ENCODE measurements at places on chromosomes 12 and 14.

- DNase-seq, result no peak
These were observed 24.5 kb downstream of the PPFIBP1 start for GRCh38 chr12:27548301-27549199.

DNA sequence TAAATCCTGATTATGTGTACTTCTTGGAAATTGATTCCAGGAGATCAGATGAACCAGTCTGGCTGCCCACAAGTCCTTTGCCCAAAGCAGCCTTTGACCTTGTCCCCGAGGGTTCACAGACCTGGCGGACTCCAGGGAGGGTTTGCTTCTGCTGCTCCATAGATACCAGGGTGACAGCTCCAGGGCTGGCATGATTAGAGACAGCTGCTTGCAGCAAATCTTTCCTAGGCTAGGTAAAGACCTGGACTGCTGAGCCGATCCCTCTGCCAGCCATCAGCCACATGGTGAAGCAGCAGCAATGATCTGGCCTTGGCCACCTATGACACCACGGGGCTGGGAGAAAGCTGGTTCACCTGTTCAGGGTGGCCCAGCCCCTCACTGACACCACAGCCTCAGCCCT, 10.1 kb upstream of the TBX5 start:
- no peak for DNase-seq

GRCh38 chr12:46535907-46536306, 163.3 kb upstream of the SLC38A2 start:
- no peak for DNase-seq

DNA sequence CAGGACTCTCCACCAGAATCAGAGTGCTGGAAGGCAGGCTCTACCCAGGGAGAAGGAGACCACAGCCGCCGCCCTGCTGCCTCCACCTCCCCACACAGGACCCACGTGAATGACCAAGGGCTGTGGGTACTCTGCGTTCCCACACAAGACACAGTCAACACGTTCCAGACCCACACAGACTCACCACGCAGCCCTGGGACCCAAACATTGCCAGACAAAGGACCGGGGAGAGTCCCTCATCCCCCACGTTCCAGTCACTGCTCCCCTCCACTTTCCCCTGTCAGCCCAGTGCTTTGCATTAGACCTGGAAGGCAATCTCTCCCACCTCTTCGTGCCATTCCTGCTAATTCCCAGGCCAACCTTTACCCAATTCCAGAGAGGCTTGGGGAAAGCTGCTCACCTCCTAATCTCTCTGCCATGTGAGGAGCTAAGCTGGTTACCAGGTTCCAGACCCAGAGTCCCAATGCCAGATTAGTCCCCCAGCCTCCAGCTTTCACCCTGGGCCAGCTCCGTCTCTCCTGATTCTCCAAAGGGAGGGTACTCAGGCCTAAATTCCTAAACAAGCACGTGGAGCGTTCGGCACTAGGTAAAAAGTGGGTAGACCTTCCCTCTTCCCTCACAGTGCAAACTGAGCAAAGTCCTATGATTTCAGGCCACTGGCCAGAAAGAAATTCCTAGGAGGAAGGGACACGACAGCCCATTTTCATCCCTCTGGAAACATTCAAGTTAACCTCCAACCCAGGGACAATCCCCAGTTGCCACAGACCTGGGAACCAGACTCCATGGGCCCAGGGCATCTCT, 4.9 kb downstream of the SLC6A13 start:
- DNase-seq, result no peak

DNA sequence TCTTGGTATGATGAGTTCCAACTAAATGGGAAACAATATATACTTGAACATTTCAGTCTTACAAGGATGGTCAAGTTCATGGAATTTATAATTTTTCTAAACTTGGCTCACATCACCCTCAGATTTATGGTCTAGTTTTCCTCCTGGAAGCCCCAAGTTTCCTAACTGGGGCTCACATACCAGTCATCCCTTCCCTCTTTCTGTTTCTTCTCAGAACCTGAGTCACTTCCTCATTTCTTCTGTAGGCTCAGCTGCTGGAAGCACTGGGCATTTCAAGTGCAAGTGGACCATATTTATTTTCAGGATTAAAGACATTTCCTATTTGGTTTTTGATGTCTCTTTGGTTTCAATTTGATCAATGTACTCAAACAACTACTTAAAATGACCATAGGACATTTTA, 55.4 kb downstream of the GRIP1 start:
- DNase-seq, result no peak

DNA sequence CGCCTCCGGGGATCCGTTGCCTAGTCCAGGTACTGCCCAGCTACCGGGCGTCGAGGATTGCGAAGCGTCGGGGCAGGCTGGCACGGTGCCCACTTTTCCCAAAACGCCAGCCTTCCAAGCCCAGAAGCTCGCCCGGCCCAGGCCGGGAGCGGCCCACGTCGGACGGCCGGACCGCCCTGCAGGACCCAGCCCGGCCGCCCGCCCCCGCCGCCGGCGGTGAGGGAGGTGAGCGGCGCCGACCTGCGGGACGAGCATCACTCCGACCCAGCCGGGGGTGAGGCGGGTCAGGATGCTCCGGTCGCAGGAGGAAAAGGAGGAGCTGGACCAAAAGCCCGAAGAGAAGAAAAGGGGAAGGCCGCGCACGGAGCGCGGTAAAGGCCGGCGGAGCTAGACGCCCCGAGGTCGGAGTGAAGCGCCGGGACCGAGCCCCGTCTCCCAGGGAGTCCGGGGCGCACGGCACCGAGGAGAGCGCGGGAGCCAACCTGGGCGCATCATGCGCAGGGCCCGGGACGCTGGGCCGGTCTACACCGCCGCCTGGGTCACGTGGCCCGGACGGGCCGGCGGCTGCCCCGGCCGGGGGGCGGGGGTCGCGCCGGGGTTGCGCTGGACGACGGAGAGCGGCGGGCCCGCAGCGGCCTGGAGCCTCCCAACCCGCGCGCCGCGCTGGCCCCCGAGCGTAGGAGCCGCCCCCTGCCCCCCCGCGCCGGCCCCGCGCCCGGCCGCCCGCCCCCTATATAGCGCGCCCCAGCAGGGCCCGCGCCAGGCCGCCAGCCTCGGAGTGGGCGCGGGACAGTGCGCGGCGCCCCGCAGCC, at the start of gene AQP5:
AQP5 (plus strand) TSS at position 762 of the 812 bp plus-strand sequence. CDS start 146 bp downstream, outside the sequence.
- DNase-seq, result no peak

DNA sequence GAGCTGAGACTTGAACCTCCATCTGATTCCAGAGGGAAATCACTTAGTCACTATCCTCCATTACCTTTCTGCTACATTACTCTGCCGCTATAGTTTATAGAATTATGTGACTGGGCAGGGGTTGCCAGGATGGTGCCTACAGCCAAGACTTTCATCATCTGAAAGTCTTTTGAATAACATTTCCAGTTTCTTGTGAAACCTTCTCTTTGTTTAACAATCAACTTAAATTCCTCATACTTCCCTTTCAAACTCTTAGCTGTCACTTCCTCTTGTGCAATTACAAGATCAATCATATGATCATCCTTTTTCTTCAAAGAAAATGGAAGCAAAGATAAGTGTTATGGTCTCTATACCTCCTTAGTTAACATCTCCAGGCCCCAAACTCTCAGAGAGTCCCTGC, 25.4 kb upstream of the PELI2 start:
- no peak for DNase-seq

DNA sequence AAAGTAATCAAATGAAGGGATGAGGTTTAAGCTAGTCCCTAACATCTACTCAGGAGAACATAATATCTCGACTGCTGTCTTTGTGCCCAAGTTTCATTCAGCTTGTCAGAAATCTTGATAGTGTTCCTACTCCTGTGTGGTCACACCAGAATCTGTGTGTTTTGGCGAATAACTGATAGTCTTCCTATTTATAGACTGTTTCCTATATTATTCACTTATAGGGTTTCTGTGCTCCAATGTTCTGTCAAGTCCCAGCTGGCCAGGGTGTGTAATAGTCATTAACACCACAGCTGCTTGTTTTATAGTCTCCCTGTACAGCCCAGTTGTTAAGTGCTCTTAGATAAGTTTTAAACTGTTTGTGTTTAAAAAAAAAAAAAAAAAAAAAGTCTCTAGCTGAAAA, 45.9 kb downstream of the GPR135 start:
- no peak for DNase-seq

DNA sequence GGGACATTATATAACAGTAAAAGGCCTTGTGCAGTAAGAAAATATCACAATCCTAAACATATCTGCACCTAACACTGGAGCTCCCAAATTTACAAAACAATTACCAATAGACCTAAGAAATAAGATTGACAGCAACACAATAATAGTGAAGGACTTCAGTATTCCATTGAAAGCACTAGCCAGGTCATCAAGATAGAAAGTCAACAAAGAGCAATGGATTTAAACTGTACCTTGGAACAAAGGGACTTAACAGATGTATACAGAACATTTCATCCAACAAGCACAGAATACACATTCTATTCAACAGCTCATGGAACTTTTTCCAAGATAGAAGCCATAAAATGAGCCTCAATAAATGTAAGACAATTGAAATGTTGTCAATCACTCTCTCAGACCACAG, 209.5 kb upstream of the ARHGAP5 start:
- DNase-seq, result no peak

DNA sequence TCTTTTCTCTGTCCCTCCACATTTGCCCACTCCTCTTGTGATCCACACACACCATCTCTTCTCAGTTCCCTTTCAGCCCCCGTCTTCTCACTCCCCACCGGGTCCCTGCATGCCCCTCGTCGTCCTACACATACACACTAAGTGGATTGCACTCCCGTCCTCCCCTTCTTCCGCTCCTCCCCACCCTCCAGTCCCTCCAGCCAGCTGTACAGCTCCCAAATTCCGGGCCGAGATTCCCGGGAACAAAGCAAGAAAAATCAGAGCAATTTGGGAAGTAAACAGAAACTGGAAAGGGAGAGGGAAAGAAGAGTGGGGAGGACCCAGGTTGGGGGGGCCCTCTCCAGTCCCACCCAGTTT, 282 bp upstream of the IGFBP6 start:
- no peak for DNase-seq

DNA sequence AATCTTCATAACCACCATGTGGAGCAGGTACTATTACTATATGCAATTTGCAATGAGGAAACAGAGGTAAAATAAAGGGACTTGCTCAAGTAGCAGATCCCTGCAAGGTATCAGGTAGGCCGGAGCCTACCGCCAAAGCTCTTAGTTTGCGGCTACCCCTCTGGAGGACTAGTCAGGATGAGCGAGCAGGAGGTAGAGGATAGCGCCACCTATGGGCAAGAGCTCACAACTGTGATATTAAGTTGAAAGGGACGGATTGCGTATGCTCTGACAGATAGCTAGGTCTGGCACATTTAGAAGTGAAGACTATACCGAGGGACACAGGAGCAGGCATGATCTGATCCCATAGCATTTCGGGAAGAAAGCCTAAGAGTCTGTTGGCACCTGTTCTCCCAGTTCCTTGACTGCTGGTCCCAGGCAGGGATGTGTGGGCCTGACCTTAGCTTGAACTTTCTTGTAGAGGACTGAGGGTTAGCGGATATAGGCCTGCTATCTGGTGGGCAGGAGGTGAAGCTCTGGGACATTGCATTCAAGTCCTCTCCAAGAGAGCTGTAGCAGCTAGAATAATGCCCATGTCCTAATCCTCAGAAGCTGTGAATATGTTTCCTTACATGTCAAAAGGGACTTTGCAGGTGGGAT, 48.0 kb downstream of the SLC17A8 start:
- DNase-seq, result no peak

DNA sequence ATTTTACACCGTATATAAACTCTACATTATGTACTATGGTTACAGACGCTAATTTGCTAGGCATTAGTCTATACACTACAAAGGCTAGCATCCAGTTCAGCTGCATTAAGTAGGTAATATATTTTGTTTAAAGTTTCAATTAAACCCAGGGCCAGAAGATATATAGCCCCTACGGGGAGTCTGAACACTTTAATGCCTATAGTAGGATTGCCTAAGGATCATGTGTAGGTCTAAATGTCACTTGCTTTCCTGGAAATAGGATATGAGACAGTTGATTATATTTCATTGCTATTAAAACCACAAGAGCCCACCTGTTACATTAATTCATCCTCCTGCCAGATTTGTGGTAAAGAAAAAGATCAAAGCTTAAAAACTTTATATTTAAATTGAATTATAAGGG, 286.9 kb downstream of the TMTC2 start:
- DNase-seq, result no peak

- no peak for DNase-seq
These were observed 762 bp downstream of the PPP2R5E start for GRCh38 chr14:63542231-63542999.

DNA sequence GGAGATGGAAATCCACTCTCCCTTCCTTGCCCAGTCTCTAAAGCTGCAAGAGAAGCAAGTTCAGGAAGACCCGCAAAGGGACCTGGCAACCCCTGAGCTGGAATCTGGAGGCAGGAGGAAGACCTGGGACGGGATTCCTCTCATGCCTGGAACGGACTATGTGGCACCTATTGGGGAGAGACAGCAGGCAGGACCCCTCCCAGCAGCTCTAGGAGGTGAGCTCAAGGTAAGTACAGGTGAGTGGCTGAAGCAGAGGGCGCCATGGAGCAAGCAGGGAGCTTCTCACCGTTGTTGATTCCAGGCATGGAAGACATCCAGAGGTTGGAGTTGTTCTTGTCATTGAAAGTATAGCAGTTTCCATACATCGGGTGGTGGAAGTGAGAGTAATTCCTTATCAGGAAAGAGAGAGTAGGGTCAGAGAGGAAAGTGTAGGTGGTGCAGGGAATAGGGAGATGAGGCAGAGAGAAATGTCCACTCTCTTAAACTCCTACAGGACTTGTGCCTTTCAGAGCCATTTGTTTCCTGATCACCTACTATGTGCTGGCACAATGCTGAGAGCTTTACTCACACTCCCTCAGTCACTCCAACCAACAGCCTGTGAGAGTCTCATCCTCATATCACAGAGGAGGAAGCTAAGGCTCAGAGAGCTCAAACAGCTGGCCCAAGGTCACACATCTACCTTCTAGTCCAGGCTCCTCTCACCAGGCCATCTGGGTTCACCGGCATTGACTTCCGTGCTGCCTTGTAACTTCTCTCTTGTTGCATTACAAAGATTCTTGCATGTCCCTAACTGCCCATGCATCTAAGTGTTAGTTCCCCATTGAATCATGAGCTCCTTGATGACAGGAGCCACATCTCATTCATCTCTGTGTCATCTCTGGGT, 13.9 kb upstream of the TNFRSF1A start:
- no peak for DNase-seq

DNA sequence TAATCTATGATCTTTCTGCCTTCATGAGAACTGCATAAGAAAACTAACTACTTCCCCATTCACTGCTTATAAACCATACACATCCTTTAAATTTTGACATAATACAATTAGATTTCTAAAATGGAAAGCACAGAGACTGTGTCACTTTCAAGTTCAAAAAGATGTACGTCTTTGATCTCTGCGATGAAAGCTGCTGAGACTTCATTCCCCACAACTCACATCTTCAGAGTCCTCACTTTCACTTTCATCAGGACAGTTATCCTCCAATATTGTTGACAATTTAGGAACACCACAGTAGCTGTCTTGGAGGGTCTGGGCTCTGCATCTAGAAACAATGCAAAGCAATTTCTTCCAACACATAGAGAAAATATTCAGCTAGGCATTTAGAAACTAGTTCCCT, 47.9 kb upstream of the KCNC2 start:
- no peak for DNase-seq

DNA sequence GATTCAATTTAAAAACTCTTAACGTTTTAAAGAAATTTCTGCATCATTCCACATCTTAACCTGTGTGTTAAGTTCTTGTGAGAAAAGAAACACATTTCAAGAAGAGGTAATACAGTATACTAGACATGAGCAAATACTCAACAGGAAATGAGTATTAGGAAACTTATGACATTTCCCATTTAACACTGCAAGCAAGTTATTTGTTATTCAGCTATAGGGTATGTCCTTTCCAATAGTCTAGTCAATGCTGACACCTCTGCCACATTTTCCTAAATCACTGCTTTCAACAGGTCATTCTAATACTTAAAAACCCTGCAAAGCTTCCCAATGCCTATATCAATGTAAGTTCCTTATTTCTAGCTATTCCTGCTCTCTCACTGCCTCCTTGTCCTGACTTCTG, 93.1 kb downstream of the DDHD1 start:
- no peak for DNase-seq

Data from brain pericyte (primary cell).